ENCODE measurements at places on chromosomes 7 and 10.

DNA sequence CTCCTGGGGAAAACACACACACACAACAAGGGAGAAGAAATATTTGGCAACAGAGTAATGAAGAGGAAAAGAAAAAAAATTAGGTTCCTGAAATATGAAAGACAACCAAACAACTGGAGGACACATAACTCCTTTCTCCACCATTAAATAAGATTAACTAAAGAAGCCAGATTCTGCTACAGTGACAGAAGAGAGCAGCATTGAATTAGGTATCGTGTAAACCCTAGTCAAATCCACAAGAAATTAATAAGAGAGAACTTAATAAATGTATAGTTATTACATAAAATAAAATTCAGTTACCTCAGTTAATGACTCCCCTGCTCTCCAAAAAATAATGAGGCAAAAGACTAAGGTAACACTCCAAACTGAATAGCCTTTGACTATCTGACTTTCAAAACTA lies 306.7 kb downstream of the CRPPA start:
- no peak overlapping the region for H3K27ac ChIP-seq
- H3K27me3 ChIP-seq = no peaks in the 10 kb centered on the region
- DNase-seq = no peak
- H3K4me3 ChIP-seq = no peak overlapping the region
- H3K36me3 ChIP-seq = no peaks in the 10 kb centered on the region
- no peaks in the 10 kb centered on the region for H3K4me1 ChIP-seq

DNA sequence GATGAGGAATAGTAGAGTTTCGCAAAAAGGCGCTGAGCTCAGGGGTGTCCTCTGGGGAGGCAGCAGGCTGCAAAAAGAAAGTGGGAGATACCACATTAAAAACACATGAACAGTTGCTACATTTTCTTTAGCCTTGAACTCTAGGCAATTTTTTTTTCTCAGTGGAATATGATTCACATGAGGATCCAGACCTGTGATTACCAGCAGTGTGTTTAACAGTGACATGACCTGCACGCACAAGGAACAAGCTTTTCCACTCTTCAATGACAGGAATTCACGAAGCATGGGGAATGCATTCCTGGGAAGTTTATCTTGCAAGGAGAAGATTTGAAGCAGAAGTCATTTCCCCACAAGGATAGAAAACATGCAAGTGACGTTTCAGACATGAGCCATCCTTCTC lies 161.6 kb downstream of the ITGA8 start:
- H3K27ac ChIP-seq = no peak overlapping the region
- no peaks in the 10 kb centered on the region for H3K27me3 ChIP-seq
- no peaks in the 10 kb centered on the region for H3K4me1 ChIP-seq
- H3K36me3 ChIP-seq = no peaks in the 10 kb centered on the region
- no peak for DNase-seq

DNA sequence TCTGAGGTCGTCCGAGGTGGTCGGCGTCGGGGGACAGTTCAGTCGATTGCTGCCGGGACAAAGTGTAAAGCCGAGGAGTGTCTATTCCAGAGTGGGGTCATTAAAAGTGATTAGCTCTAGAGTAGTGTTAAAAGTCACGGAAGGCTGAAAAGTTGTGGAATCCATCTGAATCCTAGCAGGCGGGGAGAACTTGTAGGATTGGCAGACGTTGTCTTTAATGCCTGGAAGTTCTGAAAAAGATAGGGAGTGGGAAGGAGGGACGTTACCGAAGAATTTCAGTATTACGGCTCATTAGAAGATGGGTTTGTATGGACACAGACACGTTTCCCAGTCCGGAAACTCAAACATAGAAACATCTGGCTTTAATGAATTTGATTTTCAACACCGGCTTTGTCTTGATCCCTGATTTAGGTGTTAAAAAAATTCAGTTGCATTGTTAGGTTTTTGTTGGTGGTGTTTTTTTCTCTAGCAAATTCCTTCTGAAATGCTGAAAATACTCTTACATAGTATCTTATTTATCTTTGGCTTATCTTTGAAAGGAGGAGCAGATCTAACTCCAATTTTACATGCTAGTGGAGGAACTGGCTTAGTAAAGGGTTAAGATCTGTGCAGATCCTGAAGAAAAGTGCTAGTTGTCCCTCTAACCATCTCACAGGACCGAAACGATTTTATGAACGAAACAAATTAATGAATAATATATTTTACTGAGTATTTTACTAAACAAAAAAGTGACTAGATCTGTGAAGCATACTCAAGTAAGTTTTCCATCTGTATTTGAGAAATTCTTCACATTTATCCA lies 900 bp downstream of the MKLN1 start:
- DNase-seq = no peak
- H3K4me1 ChIP-seq = peaks cover 21% of the 10 kb centered on the region
- no peaks in the 10 kb centered on the region for H3K36me3 ChIP-seq
- H3K27me3 ChIP-seq = no peaks in the 10 kb centered on the region
- peak overlapping the region; percentile 96 for H3K27ac ChIP-seq

GRCh38 chr7:37504801-37505200 lies 56.1 kb upstream of the ELMO1 start:
- no peak for DNase-seq
- no peaks in the 10 kb centered on the region for H3K4me1 ChIP-seq
- no peak overlapping the region for H3K27ac ChIP-seq
- no peaks in the 10 kb centered on the region for H3K27me3 ChIP-seq
- no peaks in the 10 kb centered on the region for H3K36me3 ChIP-seq
- H3K4me3 ChIP-seq = no peak overlapping the region

GRCh38 chr10:51389415-51390321 lies 309.7 kb downstream of the CSTF2T start:
- peak; percentile 48 for DNase-seq
- H3K27ac ChIP-seq = no peak overlapping the region
- H3K4me1 ChIP-seq = no peaks in the 10 kb centered on the region
- no peaks in the 10 kb centered on the region for H3K36me3 ChIP-seq

Data from CD8-positive, alpha-beta memory T cell (primary cell).